Neural cell (in vitro differentiated cells): ENCODE measurements at places on chromosomes 2 and 18. TPM values are rescaled to one million over a fixed set of nuclear protein-coding genes. Genes with fewer than 3 reads are reported as not detected.

The HSPD1 gene
- 226 and 229 TPM in 2 replicates for polyA plus RNA-seq

The UPP2 gene
- 0.12 and 0.16 TPM in 2 replicates for polyA plus RNA-seq

The TRAF3IP1 gene
- polyA plus RNA-seq, result 11.9 and 12.5 TPM in 2 replicates

The OTX1 gene
- not detected in 2 replicates for polyA plus RNA-seq

The DNAH7 gene
- polyA plus RNA-seq, result 0.67 and 1.1 TPM in 2 replicates
